Stimulated activated CD8-positive, alpha-beta memory T cell treated with anti-CD3 and anti-CD28 coated beads, Interleukin-7, amount 100 ng/mL, for 1 hour (primary cell): ENCODE measurements at places on chromosomes 7 and 10.

- no peak for DNase-seq
Observed at GRCh38 chr7:142548978-142549377, 200.3 kb upstream of the PRSS1 start.

- no peak for DNase-seq
Observed at GRCh38 chr10:97149079-97149531, 36.7 kb downstream of the SLIT1 start.

GRCh38 chr7:16301291-16301690, 120.0 kb downstream of the CRPPA start:
- DNase-seq: no peak

- DNase-seq: no peak
Observed at GRCh38 chr7:18320422-18320821, 175.1 kb upstream of the HDAC9 start.

- no peak for DNase-seq
Observed at GRCh38 chr7:32673275-32673983, 178.1 kb downstream of the AVL9 start.

DNA sequence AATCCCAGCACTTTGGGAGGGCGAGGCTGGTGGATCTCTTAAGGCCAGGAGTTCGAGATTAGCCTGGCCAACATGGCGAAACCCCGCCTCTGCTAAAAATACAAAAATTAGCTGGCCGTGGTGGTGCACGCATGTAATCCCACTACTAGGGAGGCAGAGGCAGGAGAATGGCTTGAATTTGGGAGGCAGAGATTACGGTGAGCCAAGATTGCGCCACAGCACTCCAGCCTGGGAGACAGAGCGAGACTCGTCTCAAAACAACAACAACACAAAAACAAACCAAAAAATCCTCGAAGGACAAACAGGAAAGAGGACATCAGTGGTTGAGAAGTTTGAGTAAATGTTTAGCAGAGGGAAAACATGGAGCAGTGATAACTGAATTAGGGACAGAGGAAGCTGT, 52.3 kb upstream of the FAM3C start:
- no peak for DNase-seq

- DNase-seq: no peak
Observed at GRCh38 chr7:148967602-148968001, 60.7 kb downstream of the PDIA4 start.

DNA sequence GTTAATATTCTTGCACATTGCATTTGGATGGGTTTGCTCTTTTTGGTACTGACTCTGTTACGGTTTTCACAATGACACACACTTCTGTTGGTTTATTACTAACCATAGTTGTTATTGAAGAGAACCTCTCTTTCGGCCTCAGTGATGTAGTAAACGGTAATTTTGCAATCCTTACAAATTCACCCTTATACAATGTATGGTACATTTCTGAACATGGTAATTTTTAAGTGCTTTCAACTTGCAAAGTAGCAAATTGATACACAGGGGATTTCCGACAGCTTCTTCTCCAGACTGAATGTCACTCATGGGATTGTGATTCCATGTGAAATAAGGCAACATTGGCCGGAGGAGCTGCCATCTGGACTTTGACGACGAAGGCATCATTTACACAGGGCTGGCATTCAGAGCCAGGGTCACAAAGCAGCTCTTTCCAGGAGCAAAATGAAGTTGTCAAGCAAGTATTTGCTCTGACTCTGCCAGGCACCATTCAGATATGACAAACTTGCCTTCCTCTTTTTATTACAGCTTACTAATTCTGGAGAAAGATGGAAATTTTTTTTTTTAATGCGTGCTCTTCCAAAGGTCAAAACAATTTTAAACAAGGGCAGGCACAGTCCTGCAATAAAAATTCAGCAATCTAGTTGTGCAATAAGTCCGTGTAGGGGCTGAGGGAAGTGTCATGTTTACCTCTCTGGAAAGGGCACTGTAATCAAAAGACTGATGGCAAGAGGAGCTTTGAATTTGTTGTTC, 711.5 kb upstream of the C7orf33 start:
- no peak for DNase-seq
